ENCODE measurements at places on chromosomes 13 and 19. TPM values are rescaled to one million over a fixed set of nuclear protein-coding genes. Genes with fewer than 3 reads are reported as not detected.

Gene SLC7A9
- 0.29 TPM for total RNA-seq

Gene KLK14
- total RNA-seq = not detected

Gene PLVAP
- total RNA-seq = 293 TPM

Gene CRB3
- not detected for total RNA-seq

Gene HS6ST3
- total RNA-seq = 0.06 TPM

Gene CGB1
- not detected for total RNA-seq

Gene PBX4
- 2.0 TPM for total RNA-seq

Gene COL4A1
- 1,996 TPM for total RNA-seq

DNA sequence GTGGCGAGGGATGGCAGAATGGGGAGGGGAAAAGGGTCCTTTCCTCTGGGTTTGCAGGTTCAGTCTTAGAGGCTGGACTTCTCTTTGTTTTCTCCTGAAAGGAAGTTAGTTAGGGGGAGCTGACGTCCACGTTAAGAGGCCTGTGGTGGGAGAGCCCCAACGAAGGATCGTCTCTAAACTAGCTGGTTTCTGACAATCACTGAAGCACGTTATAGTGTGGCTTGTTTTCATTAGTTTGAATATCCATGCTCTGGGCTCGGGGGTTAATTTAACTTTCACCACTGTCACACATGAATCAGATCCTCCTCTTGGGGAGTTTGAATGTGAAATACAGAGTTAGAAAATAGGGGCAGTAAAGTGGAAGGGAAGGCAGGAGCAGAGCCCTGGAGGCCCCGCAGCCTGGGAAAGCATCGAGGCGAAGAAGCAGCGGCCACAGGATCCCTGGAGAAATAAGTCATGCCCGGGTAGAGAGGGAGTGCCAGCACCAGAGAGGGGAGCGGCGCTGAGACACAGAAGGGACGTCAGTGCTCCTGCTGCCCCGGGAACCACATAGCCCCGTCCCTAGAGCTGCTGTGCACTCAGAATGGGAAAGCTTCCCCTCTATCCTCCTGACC is 31.1 kb upstream of the AMER2 start:
- no peak for DNase-seq

- no peak for DNase-seq
Observed at GRCh38 chr13:83845106-83845505, 37.2 kb downstream of the SLITRK1 start.

DNA sequence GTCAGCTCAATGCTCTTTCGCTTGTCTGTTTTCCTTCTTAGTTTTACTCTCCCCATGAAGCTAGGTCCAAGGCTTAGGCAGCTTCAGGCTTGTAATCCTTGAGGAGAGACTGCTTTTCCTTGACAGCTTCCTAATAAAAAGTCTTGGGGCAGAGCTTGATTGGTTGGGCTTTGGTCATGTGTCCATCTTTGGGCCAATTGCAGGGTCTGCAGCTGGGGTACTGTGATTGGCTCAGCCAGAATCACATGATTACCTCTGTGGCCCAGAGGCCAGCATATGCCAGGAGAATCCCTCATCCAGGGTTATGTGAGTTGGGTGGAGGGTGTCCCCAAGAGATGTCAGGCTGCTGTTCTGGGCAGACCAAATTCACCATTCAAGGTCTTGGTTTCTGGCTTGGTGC is 8.1 kb downstream of the KLK1 start:
- no peak for DNase-seq

DNA sequence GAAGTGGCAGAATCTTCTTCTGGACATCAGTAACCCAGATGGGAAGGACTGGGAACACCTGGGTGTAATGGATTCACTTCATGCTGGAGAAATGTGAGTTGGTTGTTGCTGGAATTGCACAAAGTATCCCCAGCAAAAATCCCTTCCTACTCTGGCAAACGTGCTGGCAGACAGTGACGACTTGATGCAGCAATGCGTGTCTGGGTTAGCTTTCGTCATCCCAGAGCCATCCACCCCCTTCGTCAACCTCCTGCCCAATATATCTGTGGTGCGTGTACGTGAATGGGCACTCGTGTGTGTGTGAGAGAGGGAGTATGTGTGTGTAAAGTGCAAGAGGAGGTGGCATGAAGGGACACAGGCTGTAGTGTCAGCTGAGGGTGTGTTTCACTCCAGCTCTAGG is 70.9 kb downstream of the TM9SF2 start:
- no peak for DNase-seq

- no peak for DNase-seq
Observed at GRCh38 chr13:88153353-88153752, 482.2 kb downstream of the SLITRK5 start.

DNA sequence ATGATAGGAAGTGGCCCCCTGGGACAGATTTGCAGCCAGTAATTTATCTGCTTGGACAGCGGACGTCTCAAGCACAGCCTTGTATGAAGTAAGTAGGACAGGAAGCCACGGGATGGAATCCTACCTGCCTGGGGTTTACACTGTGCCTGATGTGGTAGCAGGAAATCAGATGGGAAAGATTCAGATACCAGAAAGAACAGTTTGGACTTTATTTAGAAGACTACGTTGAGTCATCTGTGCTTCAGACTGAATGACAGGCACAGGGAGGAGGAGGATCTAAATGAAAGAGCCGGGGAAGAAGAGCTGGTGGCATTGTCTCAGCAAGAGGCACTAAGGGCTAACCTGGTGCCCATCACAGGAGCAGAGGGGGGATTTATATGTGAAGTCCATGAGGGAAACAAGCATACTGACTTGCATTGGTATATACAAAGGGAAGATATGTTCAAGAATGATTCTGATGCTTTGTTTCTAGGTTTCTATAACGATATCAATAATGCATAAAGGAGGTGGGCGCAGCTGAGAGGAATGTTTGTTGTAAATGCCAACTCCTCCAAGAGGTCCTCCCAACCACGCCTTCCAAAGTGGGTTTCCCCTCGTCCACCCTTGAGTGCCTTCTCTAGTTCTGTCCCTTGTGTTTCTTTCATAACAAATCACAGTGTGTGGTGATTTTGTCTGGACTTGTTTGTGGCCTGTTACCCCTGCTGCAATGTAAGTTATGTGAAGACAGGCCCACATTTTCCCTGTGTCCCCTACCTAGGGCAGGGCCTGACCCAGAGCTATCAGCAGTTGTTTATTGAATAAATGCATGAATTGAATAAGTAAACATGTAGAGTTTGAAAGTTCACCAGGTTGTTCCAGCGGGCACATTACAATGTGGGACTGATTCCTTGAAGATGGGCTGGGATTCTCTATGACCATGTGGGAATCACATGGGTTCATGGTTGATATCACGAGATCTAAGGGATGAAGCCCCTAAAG is 328.4 kb downstream of the SLC7A1 start:
- no peak for DNase-seq

- DNase-seq = no peak
Observed at GRCh38 chr13:100235311-100235901, 146.5 kb downstream of the PCCA start.

DNA sequence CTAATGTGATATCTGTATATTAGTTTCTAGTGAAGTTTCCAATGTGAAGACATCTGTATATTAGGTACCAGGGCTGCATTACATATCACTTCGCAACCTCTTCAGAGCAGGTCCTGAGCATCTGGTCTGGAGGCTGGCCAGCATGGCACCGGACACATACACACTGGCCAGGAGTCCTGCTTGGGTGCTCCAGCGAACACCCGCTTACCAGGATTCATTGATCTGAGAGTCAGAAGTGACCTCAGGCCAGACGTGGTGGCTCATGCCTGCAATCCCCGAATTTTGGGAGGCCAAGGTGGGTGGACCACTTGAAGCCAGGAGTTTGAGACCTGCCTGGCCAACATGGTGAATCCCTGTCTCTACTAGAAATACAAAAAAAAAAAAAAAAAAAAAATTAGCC is 93.0 kb upstream of the IRS2 start:
- DNase-seq = no peak

- DNase-seq = no peak
Observed at GRCh38 chr13:72853000-72853399, 71.1 kb downstream of the PIBF1 start.

DNA sequence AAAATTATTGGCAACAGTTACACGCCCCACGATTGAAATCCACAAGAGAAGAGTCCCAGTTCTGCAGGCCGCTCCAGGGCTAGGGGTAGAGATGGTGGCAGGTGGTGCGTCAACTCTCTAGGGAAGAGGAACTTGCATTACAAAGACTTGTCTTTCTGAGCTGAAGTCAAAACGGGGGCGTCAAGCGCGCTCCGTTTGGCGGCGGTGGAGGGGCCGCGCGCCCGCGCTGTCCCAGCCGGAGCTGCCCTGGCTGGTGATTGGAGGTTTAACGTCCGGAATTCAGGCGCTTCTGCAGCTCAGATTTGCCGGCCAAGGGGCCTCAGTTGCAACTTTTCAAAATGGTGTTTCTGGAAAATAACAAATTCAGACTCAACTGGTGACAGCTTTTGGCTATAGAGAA is 38.9 kb downstream of the SOX1 start:
- DNase-seq = no peak

DNA sequence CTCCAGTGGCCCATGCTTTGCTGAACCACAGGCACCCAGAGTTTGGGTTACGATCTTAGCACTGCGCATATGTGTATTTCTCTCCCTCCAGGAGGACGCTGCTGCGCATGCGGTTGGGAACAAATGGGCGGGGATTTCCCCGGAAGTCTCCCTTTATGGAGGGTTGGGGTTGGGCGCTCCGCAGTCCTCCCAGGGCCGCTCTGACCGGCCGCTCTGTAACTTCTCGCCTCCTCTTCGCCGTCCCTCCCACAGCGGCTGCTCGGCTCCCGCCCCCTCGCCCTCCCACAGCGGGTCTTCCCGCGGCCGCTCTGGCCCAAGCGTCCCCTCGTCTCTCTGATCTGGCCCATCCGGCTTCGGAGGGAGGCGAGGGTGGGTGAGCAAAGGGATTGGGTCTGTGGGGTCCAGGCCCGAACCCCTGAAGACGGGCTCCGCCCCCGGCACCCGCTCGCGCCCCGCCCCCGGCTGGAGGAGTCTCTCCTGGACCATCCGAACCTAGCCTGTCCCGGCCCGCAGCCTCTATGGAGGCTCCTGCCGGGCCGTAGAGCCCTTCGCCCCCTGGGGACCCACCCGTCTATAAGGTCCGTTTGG is at the start of gene MEGF8:
MEGF8 (plus strand) TSS at position 328 of the 588 bp plus-strand sequence. CDS start 609 bp downstream, outside the sequence.
- DNase-seq = peak; percentile 98

DNA sequence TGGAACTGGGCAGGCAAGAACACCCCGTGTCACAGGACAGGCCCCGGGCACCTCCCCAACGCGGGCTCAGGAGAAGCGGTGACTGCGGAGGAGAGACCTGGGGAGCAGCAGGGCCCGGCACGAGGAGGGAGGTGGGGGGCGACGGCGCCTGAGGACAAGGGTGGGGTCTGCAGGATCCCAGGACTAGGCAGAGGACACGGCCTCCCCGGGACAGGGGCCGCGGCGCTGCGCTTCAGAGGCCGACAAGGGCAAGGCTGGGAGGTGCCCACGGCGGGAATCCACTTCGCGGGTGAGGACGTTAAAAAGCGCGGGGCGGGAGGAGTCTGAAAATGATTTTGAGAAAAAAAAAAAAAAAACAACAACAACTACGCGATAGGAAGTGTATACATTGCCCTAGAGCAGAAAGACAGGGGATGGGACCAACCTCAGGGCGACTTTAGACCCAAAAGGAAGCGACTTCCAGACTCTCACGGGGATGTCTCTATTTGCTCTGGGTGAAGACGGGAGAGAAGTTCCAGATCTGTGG is 44.9 kb downstream of the ZNF611 start:
- peak; percentile 91 for DNase-seq

- DNase-seq = no peak
Observed at GRCh38 chr19:29618871-29619270, 12.8 kb downstream of the POP4 start.

- DNase-seq = no peak
Observed at GRCh38 chr13:41356786-41357185, 45.7 kb downstream of the NAA16 start.

DNA sequence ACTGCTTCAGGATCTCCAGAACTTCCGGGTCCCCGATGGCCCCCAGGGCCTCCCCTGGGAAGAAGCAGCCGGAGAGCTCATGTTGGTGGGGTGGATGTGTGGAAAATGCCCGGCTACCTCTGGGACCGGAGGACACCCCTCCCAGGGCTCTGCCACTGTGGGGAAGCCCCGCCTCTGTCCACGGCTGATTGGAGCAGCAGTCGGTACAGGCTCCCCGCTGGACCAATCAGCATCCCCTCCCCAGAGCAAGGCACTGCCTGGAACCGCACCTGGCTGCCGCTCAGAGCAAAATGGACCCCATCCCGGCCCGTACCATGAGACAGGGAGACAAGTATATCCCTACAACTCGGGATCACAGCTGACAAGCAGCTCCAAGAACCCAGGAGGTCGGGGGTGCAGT is 6.4 kb downstream of the DOHH start:
- no peak for DNase-seq

- DNase-seq = no peak
Observed at GRCh38 chr19:17385878-17386611, 8.0 kb downstream of the CCDC194 start.

DNA sequence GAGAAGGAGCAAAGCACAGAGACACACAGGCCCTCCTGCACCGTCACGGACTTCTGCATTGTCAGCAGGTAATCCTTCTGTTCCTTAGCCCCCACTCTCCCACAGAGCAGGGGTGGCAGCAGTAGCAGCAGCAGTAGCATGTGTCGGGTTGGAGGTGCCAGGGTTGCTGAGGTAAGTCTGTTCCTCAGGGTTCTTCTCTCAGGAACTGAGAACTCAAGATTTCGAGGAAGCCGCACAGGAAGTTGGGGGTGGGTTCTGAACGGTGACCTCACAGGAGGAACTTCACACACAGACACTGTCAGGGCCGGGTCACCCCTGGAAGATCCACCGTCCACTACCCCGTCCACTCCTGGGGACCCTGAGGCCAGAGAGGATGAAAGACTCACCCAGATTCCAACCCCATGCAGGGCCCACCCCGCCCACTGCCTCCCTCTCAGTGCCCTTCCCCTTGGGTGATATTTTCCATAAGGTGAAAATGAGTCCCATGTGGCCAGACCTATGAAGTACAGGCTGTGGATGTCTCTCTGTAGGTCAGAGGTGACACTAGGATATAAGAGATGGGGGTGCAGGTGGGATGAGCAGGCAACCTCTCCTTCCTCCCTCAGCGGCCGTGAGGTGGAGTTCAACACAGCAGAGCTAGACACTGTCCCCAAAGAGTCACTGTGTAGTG is at the start of gene SIGLEC12:
SIGLEC12 (minus strand) TSS at position 207 of the 670 bp plus-strand sequence; CDS start at position 140, 67 bp downstream.
- DNase-seq = no peak

DNA sequence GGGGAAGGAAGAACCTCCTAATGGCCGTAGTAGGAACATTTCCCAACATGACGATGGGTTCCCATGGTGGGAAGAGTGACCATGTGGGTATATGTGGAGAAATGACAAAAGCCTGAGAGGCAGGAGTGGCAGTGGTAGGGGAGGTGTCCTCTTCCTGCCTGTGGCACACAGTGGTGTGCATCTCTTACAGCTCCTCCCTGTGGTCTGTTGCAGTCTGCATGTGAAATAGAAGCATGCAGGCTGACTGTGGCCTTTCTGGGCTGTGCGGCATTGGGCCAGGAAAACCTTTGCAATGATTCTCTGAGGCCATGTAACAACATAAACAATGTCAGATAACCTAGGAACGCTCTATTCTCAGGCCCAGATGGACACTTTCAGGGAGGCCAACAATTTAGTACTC is 84.0 kb downstream of the LACC1 start:
- no peak for DNase-seq

GRCh38 chr19:3977242-3978143 is 6.6 kb upstream of the DAPK3 start:
- DNase-seq = no peak
